ENCODE measurements at places on chromosomes 6 and 20. TPM values are rescaled to one million over a fixed set of nuclear protein-coding genes. Genes with fewer than 3 reads are reported as not detected.

Gene DCBLD1
- total RNA-seq = 51.9 TPM

Gene TXLNB
- total RNA-seq = 0.13 TPM

Gene TAAR2
- total RNA-seq = not detected

Gene FNDC11
- total RNA-seq = 0.12 TPM

Gene OTOR
- total RNA-seq = not detected

Gene GMPR
- total RNA-seq = 37.7 TPM
